GM12892 (cell line): ENCODE measurements at places on chromosomes 11 and 22.

GRCh38 chr11:1436468-1437039 is 46.8 kb downstream of the BRSK2 start:
- DNase-seq = no peak

DNA sequence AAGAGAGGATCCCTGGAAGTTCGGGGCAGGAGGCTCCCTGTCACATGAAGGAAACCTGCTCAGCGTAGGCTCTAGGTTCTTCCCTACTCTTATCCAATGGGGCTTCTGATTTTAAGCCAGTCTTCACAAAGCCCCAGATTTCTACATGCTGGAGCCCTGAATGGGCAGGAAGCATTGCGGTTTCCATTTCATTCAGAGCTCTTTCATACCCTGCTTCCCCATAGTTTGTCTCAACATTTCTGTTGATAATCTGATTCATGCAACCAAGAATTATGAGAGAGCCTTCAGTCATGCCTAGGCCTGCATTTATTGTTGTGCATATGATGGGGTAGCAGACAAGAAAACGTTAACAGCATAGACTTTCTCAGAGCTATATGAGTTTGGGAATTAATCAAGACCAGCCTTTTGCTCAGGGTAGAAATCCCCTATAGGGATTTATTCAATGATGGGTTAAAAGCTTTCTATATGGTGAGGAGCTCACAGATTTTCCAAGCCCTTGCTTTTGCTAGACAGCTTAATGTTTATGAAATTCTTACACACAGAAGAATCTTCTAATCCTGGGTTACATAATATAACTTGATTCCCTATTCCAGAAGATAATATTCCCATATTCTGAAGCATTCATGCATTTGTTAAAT is 15.9 kb downstream of the OR51B4 start:
- DNase-seq = no peak

DNA sequence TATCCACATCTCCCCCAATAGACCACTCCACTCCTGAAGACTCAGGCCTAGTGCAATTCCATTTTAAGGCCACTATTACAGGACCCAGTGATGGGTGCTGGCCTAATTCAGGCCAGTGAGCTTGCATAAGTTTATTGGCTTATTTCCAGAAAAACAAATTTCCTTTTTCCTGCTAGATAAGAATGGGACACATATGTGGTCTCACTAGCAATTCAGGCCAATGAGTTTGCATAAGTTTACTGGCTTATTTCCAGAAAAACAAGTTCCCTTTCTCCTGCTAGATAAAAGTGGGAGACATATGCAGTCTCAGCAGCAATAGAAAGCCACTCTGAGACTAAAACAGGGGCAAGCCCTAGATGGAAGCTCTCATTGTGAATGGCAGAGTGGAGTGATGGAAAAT is 22.4 kb downstream of the ADM start:
- no peak for DNase-seq

DNA sequence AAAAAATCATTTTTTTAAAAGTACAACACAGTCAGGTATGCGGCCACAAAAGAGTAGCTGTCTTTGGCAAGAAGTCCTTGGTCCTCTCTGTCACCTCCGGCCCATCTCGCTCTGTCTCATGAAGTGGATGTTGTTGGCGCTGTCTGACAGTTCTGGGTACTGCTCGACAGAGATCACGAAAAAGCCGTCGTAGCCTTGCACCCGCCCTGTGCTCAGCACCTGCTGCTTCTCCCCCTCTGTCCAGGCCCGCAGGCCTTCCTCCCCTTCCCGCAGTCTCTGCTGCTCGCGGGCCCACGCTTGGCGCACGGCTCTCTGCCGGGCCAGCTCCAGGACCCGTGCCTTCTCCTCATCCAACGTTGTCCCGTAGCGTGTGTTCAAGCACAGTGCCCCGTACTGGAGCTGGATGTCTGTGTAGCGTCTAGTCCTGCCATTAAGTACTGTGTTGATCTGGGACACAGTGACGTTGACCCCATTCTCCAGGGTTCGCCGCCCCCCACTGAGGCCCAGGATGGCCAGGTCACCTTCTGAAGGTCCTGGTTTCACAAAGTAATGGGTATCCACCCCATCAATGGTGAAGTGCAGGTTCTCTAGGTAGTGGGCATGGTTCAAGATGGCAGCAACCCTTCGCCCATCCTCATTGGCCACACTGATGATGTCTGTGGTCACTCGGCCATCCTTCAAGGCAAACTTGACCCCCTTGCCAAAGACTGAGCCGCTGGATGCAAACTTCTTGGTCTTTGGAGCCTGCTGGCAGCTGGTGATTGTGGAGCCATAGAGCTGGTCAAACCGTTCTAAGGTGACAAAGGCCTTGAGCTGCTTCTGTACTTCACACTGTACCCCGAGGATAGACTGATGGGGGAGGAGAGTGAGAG is 83.5 kb upstream of the NARS2 start:
- DNase-seq = no peak

DNA sequence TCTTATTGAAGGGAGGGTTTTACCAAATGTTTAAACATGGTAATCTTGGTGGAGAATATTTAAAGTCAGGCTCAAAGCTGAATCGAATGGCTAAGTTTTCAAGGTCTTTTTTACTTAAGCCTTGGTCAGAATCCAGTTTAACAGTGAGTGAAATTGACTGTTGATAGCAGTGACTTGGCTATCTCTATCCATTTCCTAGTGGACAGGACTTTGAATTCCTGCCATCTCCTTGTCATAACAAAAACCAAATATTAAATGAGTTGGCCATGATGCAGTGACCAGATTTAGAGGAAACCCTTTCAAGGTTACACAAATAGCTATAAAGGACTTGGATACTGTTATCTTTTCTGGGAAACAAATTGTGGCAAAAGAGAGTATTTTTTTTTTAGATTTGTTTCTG is 92.0 kb downstream of the JRKL start:
- DNase-seq = no peak

GRCh38 chr11:65454311-65454695 is 31.7 kb downstream of the NEAT1 start:
- no peak for DNase-seq

GRCh38 chr11:66336234-66337102 is at the start of gene RIN1:
RIN1 (minus strand) TSS chr11:66336434; CDS start chr11:66336402, 32 bp downstream.
- DNase-seq = peak; percentile 85

- no peak for DNase-seq
Measured at GRCh38 chr11:18310800-18311340, 11.1 kb downstream of the HPS5 start.

GRCh38 chr11:21564095-21564494 is 628.8 kb upstream of the ANO5 start:
- no peak for DNase-seq

GRCh38 chr11:4699697-4700435 is 2.2 kb upstream of the OR51E2 start:
- no peak for DNase-seq

DNA sequence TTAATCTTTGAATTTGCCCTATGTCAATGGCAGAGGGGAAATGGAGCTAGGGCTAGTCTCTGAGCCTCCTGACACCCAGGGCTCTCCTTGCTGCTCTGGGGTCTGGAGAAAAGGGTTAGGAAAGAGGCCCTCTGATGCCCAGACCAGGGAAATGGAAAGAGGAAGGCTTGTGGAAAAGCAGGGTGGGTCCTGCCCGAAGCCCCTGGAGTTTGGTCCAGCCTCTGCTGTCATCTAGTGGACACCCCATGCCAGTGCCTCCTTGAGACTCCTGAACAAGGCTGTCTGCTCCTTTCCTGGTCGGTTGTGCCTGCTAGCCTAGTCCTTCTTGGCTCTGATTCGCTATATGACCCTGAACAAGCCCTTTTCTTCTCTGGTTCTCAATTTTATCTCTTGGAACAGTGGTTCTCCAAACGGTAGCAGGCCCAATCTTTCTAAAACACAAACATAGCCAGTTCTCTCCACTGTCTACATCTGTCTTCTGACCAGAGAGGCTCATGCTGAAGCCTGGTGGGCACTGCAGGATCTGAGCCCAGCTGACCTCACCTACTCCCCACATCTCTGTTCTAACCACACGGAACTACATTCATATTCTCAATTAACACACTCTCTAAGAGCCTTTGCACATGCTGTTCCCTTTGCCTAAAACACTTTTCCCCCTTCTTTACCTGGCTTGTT is 8.8 kb upstream of the PLA2G3 start:
- DNase-seq = no peak

GRCh38 chr22:23100124-23100801 is 29.9 kb downstream of the GNAZ start:
- DNase-seq = no peak

- DNase-seq = no peak
Measured at GRCh38 chr22:36958366-36958765, 44.9 kb downstream of the CSF2RB start.

DNA sequence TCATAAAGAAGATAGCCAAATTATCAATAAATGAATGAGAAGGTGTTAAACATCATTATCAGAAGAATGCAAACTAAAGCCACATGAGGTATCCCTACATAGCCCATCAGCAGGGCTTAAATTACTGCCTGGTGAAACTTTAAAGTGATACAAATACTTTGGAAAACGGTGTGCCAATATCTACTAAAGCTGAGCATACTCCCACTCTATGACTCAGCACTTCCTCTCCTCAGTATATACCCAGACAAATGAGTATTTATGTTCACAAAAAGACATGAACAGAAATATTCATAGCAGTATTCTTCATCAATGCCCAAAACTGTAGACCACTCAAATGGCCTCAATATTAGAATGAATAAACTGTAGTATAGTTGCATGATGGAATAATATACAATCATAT is 284.6 kb upstream of the ZC3H12C start:
- no peak for DNase-seq

GRCh38 chr11:9717719-9718118 is 53.8 kb downstream of the SWAP70 start:
- DNase-seq = no peak

DNA sequence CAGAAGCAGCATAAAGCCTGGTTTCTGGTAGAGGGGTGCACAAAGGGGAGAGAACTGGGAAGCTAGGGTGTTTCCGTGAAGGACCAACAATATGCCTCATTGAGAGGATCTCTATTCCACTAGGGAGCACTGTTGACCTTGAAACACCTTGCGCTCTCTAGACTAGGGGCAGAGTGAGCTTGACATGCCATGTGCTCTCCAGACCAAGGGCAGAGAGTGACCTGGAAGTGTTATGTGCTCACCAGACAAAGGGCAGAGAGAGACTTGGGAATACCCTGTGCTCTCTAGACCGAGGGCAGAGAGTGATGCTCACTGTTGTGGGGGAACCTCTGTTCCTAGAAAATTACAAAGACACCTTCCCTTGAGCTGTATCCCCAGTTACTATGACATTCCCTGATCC is 15.2 kb upstream of the EI24 start:
- no peak for DNase-seq

GRCh38 chr22:11629661-11630385 is 3898.2 kb upstream of the OR11H1 start:
- DNase-seq = peak; percentile 19

DNA sequence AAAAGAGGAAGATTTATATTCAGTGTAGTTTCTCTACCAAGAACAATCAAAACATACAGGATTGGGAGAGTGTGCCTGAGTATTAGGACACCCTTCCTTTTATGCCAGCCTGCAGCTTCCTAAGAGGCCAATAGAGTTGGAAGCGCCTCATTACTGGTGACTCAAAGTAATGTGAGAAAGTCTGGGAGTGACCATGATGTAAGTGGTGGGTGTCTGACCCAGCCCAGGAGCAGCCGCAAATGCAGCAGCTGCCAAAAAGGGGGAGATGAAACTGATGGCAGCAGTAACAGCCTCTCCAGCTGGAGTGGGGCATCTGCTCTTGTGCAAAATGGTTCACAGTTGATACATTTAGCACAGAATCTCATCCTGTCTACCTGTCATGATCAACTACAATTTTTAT is 62.0 kb downstream of the ZNF280B start:
- DNase-seq = no peak

- no peak for DNase-seq
Measured at GRCh38 chr11:57055744-57056143, 67.0 kb downstream of the OR5AK2 start.

DNA sequence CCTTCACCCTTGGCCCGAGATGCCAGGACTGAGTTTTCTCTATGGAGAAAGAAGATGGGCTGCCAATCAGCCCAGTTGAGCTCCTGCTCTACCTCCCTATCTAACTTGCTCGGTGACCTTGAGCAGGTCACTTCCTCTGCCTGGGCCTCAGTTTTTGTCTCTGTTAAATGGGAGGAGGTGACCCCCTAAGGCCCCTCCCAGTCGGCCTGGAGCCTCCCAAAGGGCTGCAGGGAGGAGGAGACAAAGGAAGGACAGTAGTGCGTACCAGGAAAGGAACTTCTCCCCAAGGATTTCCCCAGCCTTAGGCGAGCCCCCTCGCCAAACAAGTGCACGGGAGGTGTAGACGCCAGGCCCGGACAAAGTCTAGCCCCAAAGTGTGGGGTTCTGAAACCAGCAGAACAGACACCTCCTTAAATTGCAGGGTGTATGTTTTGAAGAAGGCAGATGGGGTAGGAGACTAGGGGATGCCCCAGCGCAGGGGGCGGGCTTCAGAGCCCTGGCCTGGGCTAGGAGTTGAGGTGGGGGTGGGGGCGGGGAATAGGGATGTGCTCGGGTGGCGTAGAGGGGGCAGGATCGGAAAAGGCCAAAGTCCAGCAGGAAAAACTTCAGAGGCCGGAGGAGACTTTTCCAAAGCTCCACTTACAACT is 1.0 kb downstream of the CBX7 start:
- DNase-seq = no peak

- DNase-seq = no peak
Measured at GRCh38 chr11:68974421-68975194, 6.2 kb downstream of the MRGPRD start.

GRCh38 chr11:45538939-45539338 is 126.5 kb downstream of the CHST1 start:
- no peak for DNase-seq

DNA sequence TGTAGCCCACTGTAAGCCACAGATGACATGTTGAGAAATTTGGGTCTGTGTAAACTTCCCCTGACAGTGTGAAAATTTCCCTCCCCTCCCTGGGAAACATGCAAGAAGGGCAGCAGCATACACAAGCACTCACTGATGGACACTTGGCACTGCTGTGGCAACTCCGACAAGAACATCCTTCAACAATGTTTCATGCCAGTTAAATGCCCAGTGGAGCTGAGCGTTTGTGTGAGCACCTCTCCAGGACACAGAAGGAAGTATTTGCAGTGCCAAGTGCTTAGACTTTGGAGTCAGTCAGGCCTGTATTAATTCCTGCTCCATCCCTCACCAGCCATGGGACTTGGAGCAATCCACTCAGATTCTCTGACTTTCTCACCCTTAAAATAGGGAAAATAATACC is 17.7 kb downstream of the C11orf87 start:
- DNase-seq = no peak

- no peak for DNase-seq
Measured at GRCh38 chr11:34501500-34501899, 12.1 kb downstream of the ELF5 start.

DNA sequence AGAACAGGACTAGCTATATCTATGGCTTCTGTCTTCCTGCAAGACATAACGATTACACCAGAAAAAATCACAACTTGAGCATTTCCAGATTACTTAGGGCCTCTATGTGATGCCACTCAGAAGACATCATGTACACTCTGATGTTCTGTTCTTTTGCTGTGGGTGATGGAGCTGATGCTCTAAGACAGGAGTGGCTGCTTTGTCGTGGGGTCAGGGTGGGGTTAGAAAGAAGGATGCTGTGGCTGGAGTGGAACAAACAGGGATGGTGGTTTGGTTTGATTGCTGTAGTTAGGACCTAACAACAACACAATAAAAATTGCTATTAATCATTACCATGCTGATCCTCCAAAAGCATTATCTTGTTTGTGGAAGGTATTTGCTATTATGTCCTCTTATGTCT is 120.3 kb upstream of the ARHGAP20 start:
- no peak for DNase-seq
